ENCODE measurements at places on chromosomes 6 and 20.

GRCh38 chr6:46273911-46274310 is 103.1 kb upstream of the ENPP5 start:
- no peak for DNase-seq

DNA sequence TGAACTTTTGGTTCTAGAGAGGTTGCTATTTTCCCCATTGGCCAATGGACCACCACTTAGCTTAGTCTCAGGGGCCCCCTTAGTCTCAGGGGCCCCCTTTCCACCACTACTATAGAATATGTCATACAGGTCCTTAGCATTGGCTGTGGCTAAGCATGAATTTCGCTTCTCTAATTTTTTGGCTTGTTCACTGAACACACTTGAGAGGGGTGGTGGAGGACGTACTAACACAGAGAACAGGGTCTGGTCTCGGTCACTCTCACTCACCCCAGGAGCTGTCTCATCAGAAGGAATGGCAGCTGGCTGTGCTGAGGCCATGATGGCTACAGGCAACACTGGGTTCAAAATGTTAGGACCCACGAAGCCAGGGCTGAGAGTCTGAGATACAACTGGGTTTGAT is 30.3 kb downstream of the ZNF318 start:
- no peak for DNase-seq

- DNase-seq = no peak
Measured at GRCh38 chr6:126233192-126233591, 106.7 kb upstream of the CENPW start.

DNA sequence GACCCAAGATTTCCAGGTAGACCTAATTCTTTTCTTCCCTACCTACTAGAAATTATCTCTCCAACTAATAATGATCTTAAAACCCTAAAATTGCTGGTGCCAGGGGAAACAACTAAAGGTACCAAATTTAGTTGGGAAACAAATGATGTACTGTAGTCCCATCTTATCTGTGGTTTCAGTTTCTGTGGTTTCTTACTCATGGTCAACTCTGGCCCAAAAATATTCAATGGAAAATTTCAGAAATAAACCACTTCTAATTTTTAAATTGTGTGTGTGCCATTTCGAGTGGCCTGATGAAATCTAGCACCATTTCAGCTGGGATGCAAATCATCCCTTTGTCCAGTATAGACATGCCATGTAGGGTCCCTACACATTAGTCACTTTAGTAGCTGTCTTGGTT is 475.2 kb upstream of the EPHA7 start:
- no peak for DNase-seq

DNA sequence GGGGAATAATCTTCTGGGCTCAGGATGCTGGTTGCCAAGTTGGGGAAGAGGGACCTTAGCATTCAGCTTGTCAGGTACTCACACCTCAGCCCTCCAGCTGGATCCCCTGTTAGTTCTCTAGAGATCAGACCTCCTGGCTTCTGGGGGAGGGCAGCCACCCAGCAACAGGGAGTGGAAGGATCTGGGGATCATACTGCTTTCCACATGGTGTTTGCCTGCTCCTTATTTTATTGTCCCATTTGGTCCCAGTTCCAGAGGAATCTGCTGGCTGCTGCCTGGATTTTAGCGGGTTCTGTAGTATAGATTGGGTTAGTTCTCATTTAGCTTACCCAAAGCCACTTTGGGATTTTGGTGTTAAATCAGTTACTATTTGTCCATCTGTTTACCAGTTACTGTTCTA is 29.3 kb downstream of the KAT14 start:
- no peak for DNase-seq

DNA sequence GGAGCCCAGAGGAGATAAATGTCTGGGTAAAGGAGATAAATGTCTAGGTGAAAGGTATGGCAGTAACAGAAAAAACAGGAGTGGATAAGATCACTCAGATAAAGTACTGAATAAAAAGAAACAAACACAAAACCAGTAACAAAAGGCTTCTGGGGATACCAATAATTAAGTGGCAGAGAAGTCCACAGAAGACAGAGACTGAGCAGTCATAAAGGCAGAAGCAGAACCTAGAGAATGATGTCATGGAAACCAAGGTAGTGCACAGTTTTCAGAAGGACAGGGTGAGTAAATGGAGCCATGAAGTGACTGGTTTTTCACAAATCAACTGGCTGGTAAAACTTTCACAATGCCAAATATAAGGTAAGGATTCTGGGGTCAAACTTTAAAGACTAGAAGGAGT is 80.9 kb upstream of the PLN start:
- DNase-seq = no peak

- DNase-seq = no peak
Measured at GRCh38 chr6:14634072-14634471, 516.5 kb downstream of the CD83 start.

DNA sequence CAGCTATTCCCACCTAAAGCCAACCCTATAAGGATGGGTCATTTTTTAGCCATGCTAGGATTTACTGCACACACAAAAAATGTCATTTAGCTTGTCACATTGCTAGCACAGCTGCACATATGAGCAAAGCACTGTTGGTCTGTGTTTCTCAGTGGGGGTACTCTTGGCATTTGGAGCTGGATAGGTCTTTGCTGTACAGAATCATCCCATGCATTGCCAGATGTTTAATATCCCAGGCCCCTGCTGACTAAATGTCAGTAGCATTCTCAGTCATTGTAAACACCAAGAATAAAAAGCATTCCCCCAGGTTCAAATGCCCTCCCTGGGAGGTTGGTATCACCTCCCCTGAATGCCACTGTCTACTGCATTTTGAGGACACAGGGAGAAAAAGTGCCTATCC is 14.6 kb upstream of the LTV1 start:
- no peak for DNase-seq

GRCh38 chr20:50834599-50835005 is 39.7 kb downstream of the BCAS4 start:
- DNase-seq = no peak

DNA sequence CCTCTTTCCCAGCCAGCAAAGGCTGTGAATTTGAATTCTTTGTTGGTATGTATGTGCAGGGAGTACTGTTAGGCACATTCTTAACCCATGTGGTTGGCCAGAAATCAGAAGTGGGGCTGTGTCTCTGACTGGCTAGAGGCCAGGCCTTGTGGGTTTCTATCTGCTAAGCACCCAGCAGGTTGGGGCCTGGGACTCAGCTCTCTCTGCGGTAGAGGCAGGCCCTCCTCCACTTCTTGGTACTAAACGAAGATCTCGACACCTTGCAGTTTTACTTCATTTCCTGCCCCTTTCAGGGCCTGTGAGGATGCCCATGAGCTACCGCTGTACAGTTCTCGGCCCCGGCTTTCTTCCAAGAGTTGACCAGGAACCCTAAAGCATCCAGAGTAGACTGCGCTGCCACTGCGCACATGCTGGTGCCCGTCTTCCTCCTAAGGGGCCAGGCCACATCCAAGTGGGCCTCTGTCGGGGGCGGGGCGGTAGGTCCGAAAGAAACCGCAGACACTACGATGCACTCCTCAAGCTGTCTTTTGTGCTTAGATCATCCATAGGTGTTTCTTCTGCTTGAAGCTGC is 51.1 kb downstream of the TCP11 start:
- no peak for DNase-seq

- DNase-seq = no peak
Measured at GRCh38 chr6:70130865-70131264, 172.0 kb downstream of the COL9A1 start.

DNA sequence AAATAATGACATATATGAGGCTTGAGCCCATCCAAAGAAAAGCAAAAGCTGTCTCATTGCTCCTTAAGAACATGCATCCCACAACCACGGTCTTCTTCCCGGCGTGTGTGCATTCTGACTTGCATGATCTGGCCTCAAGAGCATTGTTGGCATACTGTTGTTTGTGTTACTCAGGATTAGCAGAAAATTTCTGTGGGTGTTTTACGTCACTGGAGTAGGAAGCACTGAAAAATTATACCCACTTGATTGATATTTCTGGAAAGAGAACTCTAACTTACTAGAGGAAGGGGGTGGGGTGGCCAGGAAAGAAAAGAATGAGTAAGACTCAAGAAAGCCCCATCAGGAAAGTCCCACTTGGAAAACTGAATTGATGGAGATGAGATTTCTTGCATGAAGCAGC is 326.2 kb upstream of the PRDM1 start:
- DNase-seq = no peak

GRCh38 chr20:19695081-19695480 is 63.0 kb upstream of the RIN2 start:
- no peak for DNase-seq

GRCh38 chr6:33905071-33905609 is 101.3 kb upstream of the MLN start:
- no peak for DNase-seq

DNA sequence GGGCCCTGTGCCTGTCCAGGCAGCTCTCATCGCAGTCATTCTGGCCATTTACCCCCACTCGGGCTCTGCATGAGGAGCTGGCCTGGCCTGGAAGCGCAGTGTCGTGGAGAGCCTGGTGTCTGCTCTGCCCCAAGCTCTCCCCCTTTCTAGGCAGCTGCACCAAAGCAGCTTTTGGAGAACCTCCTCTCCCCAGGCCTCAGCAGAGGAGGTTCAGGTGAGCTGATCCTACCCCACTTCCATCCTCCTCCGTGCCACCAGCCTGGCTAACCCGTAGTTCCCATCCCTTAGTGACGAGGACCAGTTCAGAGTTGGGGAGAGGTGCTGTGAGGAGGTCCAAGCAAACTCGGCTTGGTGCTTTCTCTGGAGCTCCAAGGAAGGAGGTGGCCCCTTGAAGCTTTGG is 30.5 kb upstream of the PHACTR3 start:
- DNase-seq = no peak

DNA sequence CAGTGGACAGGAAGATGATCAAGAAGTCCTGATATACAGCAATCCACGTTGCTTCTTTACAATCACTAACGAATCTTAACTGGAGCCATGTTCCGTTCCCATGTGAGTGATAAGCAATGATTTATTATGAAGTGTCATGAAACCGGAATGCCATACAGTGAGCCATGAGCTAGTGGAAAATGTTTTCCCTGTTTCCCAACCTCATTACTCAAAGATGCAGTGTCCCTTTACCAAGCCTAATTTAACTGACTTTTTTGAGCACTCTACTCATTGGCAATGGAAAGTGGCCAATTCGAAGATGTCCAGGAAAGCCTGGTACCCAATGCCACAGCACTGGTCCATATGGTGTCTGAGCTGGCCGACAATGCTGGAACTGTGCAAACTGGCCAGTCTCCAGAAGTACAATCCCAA is 148.3 kb downstream of the ZNF217 start:
- no peak for DNase-seq

DNA sequence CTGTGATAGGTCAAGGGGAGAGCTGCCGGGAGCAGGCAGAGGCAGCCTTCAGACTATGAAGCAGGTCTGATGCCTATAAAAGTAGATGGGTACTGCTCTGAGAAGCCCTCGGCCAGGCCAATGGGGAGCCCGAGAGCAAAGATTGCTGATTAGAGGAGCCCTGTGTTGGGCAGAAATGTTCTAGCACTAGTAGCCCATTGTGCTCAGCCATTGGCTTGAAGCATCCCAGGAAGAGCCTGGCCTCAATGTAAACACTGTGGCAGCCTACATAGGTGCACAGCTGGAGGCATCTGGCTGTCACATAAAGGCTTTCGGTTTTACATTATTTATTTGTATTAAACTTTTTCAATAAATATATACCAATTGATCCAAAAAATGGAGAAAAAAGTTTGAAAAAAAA is 67.7 kb downstream of the SNAP25 start:
- DNase-seq = no peak

- DNase-seq = no peak
Measured at GRCh38 chr20:57378646-57379262, 12.4 kb upstream of the RBM38 start.

DNA sequence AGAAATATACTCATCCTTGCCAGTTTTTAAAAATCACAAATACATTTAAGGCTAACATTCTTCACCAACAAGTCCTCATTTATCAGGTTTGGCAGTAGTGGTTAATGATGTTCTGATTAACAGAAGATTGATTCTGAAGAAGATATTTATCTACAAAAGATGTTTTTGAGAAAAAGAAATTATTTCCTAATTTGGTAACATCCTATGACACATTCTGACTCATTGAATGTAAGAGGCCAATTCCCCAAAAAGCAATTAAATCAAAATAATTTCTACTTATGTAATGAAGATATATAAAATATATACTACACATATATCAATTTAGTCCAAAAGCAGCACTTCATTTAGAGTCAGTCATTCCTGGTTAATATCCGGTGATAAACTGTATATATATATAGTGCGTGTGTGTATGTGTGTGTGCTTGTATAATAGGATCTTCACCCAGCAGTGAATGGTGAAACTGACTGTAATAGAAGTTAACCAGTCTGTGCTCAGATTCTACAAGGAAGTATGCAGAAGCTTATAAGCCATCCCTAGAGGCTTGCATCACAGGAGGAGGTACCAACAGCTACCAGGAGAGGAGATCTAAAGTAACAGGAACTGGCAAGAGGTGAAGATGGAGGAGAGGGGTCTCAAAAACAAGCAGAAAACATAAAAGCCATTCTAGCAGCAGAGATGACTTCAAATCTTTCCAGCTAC is 82.9 kb upstream of the MARCKS start:
- DNase-seq = no peak

GRCh38 chr6:156166093-156166492 is 611.1 kb upstream of the ARID1B start:
- no peak for DNase-seq

DNA sequence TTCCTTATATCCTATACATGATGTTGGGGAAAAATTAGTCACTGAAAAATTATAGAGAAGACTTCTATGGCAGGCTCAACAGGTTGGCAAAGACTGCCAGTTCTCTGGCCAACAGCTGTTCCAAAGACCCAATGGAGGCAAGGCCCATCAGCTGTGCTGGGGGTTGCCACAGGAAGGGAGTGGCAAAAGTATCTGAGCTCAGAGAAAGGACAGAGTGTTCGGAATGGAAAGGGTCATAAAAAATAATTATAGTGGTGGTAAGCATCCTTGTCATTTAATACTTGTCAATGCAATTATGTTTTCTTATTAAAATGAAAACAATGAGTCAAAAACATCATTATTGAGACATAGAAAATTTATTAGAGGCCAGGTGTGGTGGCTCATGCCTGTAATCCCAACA is 36.1 kb downstream of the FASTKD5 start:
- DNase-seq = no peak

GRCh38 chr6:56335726-56336125 is 88.3 kb upstream of the COL21A1 start:
- no peak for DNase-seq

DNA sequence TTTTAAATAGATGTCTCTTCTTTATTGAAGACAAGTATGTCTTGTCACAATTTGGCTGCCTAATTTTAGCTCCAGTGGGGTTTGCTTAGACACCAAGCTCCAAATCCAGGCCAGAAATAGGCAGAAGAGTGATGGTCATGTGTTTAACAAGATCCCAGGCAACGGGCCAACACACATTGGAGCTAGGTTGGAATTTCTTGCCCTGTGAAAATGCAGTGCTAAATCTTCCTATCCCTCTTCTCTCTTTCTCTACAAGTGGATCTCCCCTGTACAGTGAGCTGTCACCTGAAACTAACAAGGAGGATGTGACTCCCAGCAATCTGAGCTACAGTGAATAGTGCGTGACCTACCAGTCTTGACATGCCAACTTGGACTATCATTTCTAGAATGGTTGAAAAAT is 65.3 kb upstream of the VGLL2 start:
- DNase-seq = no peak
